T-helper 9 cell (primary cell): ENCODE measurements at places on chromosomes 16 and 17.
A peak's percentile ranks its signal among the peaks of the same experiment; 100 is the strongest.

DNA sequence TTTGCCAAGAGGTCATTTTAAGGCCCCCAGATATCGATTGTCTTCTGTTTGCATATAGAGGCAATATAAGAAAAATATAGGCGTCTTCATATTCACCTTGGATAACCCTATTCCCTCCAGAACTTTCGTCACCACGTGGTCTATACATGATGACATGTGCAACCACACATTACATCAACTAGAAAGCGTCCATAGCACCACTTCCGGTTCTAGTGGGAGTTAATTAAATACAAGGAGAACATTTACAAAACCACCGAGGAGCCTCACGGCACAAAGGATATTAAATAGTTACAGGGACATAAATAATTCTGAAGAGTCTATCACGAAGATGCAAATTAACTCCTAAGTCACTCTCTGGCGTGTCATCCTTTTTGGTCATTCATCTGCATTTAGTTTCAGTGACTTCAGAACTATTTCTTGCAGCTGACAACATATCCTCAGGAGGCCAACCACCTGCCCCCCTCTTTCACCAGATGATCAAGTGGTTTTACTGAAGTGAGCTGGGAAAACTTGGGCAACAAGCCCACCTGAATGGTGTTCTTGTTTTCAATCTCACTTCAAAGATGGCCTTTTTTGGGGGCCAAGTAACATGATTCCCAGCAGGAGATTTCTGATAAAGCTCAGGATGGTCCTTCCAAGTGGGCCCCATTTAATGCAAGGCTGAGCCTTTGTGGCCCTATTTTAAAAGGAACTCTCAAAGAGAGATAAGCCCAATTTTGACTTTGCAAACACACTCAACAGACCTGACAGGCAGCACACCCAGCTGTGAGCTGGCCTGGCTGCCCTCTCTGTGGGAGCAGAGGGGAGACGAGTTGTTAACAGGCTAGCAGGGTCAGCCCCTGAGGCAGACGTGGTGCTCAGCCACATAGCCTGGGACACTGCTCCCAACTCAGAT is 15.3 kb downstream of the CMTM3 start:
- DNase-seq: no peak

- DNase-seq: peak; percentile 36
These were observed 243.2 kb upstream of the GSE1 start for GRCh38 chr16:85369741-85370528.

DNA sequence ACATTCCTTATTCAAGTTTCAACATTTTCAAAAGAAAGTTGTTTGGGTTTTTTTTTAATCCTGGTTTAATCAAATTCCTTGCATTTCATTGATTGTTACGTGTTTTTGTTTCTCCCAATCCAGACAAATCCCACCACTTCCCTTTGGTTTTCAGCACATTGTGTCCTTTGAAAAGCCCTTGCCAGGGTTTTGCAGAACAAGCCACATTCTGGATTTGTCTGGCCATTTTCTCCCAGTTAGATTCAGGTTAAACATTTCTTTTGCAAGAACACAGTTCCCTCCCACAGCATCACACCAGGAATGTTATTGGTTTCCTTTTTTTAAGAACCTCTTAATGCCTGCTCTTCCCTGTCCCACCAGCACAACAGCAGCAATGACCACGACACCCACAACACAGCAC is 278.0 kb upstream of the SALL1 start:
- DNase-seq: no peak

- DNase-seq: no peak
These were observed 8.3 kb upstream of the HEATR6 start for GRCh38 chr17:60086818-60087591.

DNA sequence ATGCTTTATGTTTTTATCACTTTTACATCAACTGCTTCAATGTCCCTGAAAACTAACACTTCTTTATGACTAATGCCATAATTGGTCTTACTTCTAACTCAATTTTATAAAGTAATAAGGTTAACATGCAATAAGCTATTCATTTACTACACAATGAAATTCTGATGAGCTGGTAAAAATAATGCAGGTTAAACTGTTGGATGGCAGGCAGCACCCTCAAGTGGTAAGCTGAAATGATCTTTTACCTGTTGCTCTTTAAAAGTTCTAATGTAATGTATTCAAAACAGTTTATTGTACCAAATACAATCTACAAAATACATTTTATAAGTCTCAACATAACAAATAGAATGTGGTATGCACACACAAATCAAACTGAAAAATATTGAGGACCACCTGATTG is 1280.3 kb downstream of the CDH8 start:
- DNase-seq: no peak

DNA sequence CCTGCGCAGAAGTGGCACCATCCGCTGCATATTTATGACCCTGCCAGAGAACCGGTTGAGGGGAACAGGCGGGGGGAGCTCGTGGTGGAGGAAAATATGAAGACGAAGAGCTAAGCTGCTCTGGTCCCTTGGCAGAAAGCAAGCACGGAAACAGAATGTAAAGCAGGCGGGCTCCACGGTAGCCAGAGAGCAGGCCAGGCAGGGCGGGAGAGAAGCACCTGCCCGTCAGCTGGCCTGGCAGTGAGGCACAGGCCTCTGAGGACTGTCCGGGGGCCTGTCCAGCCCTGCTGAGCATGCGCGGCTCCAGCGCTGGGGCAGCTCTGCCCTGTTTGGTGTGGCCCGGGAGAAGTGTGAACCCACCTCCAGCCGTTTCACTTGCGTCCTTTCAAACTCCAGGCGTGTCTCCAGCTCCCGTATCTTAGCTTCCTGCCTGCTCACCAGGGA is 46.7 kb downstream of the PIPOX start:
- no peak for DNase-seq

DNA sequence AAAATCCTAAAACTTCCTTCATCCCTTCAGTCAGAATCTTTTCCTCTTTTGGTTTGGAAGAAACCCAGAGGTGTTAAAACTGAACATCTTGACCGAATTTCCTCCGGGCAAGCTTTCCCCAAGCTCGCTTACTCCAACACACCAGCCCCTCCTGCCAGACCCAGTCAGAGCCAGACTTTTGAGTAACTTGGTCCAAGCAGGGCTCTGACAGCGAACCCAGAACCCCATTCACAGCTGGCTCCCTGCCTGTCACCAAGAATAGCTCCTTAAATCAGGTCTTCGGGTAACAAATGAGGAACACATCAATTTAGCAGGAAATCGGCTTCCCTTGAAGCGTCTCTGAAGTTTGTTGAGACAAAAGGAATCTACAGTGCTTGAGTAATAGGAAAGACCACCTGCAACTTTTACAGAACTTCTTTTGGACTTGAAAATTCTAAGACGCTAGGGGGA is 27.3 kb downstream of the GAS7 start:
- no peak for DNase-seq

DNA sequence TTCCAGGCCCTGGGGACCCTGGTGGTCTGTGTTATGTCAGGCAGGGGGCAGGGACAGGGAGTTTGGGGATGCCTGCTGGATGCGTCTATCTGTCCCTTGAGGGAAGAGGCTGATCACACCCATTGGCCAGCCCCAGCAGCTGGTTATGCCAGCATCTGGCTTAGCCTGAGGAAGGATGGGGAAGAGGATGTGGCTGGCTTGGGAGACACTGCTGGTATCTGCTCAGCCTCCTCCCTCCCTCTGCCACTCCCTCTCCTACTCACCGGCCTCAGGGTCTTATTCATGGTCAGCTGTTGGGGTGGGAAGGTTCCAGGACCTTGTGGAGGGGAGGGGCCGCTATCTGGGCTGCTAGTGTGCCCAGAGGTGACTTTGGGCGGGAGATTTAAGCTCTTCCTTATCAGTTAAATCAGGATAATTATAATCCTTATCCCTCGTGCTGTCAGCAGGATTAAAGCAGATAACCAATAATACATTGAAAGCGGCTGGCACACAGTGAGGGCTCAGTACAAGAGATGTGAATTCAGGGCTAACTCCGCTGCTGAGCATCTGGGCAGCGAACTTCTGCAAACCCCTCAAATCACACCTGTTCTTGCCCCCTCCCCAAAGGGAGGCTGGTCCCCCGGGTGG is 36.0 kb upstream of the MLKL start:
- no peak for DNase-seq

- no peak for DNase-seq
These were observed 4.4 kb downstream of the LGALS9 start for GRCh38 chr17:27635275-27635823.

- DNase-seq: no peak
These were observed 12.1 kb downstream of the CD300A start for GRCh38 chr17:74478420-74479100.

GRCh38 chr17:38654411-38655398 is 20.1 kb downstream of the EPOP start:
- DNase-seq: no peak

DNA sequence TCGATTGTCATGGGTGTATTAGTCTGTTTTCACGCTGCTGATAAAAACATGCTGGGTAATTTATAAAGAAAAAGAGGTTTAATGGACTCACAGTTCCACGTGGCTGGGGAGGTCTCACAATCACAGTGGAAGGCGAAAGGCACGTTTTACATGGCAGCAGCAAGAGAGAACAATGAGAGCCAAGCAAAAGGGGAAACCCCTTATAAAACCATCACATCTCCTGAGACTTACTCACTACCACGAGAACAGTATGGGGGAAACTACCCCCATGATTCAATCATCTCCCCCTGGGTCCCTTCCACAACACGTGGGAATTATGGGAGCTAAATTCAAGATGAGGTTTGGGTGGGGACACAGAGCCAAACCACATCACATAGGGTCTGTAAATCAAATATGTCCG is 167.4 kb upstream of the XYLT1 start:
- DNase-seq: no peak

GRCh38 chr16:82464187-82464586 is 162.6 kb upstream of the CDH13 start:
- no peak for DNase-seq

DNA sequence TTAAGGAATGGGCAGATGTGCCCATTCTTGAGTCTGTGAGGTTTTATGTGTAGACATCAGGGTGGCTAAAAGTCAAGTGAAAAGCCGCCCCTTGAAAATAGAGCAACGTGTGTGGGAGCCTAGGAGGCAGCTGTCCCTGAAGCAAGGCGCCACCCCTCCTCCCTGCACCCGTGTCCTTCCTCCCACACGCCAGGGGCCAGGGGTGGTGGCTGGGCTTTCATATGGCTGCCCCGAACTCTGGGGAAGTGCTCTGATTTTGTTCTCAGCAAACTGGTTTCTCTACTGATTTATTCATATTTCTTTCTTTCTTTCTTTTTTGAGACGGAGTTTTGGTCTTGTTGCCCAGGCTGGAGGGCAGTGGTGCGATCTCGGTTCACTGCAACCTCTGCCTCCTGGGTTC is 4.7 kb downstream of the ZNF750 start:
- no peak for DNase-seq

- DNase-seq: no peak
These were observed 22.9 kb downstream of the GDE1 start for GRCh38 chr16:19499006-19499405.

- no peak for DNase-seq
These were observed 15.4 kb downstream of the ARL2BP start for GRCh38 chr16:57260294-57260929.

DNA sequence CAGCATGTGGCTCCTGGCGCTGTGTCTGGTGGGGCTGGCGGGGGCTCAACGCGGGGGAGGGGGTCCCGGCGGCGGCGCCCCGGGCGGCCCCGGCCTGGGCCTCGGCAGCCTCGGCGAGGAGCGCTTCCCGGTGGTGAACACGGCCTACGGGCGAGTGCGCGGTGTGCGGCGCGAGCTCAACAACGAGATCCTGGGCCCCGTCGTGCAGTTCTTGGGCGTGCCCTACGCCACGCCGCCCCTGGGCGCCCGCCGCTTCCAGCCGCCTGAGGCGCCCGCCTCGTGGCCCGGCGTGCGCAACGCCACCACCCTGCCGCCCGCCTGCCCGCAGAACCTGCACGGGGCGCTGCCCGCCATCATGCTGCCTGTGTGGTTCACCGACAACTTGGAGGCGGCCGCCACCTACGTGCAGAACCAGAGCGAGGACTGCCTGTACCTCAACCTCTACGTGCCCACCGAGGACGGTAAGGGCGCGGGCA is 645 bp downstream of the NLGN2 start:
- DNase-seq: no peak
